Suppressor macrophage treated with lipopolysaccharide for 4 hours (primary cell): ENCODE measurements at places on chromosomes 11 and 22.
A peak's percentile ranks its signal among the peaks of the same experiment; 100 is the strongest.

- peak; percentile 40 for DNase-seq
Observed at GRCh38 chr11:123137431-123138224, 57.4 kb downstream of the CLMP start.

DNA sequence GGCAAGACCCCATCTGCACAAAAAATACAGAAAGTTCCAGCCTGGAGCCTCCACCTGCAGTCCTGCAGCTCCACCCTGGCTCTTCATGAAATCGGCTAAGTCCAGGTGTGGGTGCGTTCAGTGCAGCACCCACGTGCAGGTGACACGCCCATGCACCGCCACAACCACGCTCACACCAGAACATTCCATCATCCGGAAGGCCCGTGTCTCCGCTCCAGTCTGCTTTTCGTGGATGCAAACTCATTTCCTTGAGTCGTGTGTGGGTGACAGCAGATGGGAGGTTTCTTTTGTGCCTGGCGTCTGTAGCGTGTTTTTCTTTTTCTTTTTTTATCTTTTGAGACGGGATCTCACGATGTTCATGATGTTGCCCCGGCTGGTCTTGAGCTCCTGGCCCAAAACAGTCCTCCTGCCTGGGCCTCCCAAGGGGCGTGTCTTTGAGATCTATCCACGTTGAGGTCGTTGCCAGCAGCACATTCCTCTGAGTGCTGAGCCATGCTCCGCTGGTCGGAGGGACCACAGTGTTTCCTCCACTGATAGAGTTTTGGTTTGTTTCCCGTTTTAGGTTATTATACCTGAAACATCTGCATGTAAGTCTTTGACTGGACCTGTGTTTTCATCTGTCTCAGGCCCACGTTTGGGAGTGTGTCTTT, 7.2 kb downstream of the PTDSS2 start:
- DNase-seq, result no peak

DNA sequence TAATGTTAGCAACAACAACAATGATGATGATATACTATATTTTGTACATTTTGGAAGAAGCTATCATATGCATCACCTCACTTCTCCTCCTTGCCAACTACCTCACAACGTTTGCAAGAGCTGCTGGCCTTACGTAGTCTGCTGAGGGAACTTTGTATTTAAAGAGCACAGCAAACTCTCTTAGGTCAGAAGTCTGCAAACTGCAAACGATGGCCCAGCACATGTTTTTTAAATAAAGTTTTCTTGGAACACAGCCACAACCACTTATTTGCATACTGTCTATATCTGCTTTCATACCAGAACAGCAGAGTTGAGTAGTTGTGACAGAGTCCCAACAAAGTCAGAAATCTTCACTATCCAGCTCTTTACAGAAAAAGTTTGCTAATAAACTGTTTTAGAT, 261.7 kb downstream of the TENM4 start:
- no peak for DNase-seq

DNA sequence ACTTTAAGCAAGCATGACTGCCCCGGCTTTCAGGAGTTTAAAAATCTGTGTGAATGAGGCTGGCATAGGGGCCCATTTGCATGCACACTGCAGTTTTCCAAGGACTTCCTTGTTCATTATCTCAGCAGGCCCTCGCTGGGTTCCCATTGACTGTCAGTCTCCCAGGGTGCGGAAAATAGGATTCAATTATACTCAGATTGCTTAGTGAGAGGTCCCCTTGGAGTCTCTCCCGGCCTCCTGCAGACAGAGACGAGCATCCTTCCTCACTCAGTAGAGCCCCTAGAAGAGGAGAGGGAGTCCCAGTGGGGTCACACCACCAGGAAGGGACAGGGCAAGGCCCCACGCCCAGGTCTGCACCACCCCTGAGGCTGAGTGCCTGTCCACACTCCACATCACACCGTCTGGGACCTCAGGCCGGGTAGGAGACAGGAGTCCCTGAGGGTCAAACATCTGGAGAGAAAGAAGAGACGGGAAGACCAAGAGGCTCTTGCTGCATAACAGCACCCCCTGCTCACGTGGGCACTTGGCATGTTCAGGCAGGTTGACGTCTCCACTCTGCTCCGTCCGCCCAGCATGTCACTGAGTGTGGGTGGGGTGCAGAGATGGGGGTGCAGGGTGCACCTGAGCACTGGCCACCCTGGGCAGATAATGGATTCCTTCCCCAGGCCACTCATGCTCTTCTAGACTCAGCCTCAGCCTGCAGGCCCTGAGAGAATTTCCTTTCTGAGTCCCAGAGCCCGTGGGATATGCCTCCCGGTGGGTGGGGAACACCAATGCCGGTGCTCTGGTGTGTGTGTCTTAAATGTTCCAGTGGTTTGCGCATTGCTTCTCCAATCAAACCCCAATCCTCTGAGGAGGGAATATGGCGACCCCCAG, 58.8 kb downstream of the MCM5 start:
- DNase-seq, result no peak

- DNase-seq, result peak; percentile 96
Observed at GRCh38 chr11:68257477-68258362, 14.1 kb downstream of the C11orf24 start.

GRCh38 chr11:34749666-34750659, 129.1 kb downstream of the EHF start:
- DNase-seq, result no peak

- DNase-seq, result peak; percentile 11
Observed at GRCh38 chr11:20489948-20490347, 102.4 kb downstream of the PRMT3 start.

DNA sequence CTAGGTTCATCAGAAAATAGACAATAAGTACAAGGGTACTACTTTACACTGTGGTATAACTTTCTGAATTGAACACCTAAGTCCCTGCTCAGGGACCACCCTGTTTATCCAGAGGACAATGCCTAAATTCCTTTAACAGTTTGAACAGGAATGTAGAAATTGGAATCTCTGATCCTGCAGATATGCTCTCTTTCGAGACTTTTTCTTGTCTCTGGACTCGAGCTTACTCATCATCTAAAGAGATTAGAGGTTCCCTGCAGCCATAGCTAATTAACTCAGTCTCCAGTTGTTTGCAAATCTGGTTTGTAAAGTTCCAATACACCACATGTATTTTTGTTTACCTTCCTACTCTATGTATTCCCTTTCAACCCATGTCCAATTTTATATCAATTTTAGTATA, 1.0 kb downstream of the HOATZ start:
- DNase-seq, result no peak
